ENCODE measurements at places on chromosomes 12 and 14.

DNA sequence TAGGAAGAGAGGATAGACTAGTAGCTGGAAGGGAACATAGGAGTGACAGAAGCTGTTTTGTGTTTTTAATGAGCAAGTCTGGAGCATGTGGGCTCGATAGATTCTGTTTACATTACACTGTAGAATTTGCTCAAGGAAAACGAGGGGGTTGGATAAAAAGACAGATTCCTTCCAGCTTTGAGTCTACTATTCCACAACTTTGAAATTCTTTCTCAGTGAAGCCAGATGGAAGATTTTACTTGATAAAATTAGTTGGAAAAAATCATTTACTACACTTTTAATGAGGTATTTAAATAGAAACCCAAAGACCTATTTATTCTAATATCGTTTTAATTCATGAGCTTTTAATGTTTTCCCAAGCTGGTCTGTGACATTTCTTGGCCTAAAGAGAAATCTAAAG is 19.5 kb upstream of the EPS8 start:
- no peak for DNase-seq

- no peak for DNase-seq
Observed at GRCh38 chr14:74292061-74292460, 10.7 kb downstream of the ABCD4 start.

- peak; percentile 13 for DNase-seq
Observed at GRCh38 chr12:6868211-6869048, 1.1 kb downstream of the TPI1 start.

DNA sequence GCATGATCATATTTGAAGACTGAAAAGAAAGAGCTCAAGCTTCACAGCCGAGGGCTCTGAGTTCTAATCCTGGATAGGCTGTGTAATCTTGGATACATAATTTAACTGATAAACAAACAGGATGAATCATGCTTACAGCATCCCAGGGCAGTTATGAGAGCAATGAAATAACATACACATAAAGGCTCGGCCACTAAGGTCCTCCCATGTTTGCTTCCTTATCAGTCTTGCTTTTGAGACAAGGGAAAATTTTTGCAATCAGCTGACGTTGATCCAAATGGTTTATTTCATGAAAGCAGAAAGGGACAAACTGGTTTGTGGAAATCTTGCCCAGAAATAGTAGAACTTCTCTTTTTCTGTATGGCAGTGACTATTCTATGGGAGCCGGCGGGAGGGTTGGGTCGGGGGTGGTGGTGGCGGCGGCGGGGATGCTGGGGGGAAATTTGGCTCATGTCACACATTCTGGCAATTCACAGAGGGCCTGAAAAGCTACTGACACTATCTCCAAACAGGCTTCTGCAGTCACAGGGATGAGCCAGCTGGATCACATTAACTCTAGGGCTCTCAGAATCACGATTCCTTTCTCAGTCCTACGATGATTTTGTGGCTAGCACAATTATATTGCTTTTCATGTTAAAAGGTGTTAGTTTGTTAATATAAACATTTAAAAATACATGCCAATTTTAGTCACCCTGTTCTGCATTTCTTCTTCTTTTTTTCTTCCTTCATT is 124.5 kb downstream of the SLC8A3 start:
- DNase-seq = no peak

All from CD4-positive, alpha-beta T cell treated with Interleukin-6 for 4 hours (primary cell).